ENCODE measurements at places on chromosomes 11 and 22.

DNA sequence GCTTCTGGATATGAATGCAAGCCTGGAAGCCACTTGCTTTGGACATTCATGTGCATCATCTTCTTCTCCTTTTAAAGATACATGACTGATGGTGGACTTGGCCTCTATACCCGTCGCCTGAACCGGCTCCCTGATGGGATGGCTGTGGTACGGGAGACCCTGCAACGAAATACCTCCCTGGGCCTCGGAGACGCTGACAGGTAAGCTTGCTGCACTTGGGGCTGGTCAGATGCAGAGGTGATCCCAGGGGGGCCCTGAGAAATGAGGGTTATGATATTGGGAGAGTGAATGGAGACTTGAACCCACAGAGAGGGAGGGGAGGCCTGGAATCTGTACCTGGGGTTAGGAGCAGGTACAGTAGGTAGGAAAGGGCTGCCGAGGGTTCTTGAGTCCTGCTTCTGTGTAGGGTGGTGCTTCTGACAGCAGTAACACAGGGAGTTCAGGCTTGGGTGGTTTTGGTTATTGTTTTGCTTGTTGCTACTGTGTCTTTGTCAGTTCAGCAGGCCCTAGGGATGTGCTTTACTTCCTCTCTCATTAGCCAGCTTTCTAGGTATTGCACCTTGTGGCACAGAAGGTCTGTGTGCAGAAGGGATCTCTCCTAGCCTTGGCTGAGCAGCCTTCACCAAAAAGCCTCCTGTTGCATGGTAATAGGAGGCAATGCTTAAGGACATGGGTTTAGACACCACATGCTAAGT lies 176.1 kb downstream of the DBX1 start:
- no peak overlapping the region for H3K4me3 ChIP-seq
- H3K36me3 ChIP-seq, result no peaks in the 10 kb centered on the region
- peak overlapping the region; percentile 69 for H3K27ac ChIP-seq
- peaks cover 7% of the 10 kb centered on the region for H3K4me1 ChIP-seq
- DNase-seq, result no peak
- no peaks in the 10 kb centered on the region for H3K27me3 ChIP-seq

- no peak overlapping the region for H3K27ac ChIP-seq
- H3K36me3 ChIP-seq, result no peaks in the 10 kb centered on the region
- no peaks in the 10 kb centered on the region for H3K27me3 ChIP-seq
- no peak overlapping the region for H3K4me3 ChIP-seq
Observed at GRCh38 chr22:40377931-40378330, 7.5 kb downstream of the SGSM3 start.

DNA sequence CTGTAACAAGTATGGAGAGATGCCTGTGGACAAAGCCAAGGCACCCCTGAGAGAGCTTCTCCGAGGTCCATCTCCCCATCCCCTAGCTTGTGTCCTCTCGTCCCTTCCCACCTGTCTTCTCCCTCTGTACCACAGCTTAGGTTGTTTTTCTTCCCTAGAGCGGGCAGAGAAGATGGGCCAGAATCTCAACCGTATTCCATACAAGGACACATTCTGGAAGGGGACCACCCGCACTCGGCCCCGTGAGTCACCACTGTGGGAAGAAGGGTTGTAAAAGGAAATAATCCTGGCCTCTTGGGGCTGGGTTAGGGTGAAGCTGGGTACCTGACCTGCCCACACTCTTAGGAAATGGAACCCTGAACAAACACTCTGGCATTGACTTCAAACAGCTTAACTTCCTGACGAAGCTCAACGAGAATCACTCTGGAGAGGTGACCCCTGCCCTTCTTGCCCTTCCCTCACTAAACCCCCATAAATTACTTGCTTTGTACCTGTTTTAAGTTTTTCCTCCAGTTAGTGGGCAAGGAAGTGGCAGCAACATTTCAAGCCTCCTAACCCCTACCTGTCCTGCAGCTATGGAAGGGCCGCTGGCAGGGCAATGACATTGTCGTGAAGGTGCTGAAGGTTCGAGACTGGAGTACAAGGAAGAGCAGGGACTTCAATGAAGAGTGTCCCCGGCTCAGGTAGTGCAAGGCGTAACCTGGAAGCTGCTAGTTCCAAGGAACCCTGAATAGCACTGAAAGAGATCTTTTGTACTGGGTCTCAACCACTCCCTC lies 3.1 kb downstream of the TAF10 start:
- H3K4me3 ChIP-seq, result no peak overlapping the region
- no peaks in the 10 kb centered on the region for H3K36me3 ChIP-seq
- peak; percentile 77 for DNase-seq
- H3K27me3 ChIP-seq, result no peaks in the 10 kb centered on the region
- peak overlapping the region; percentile 99 for H3K27ac ChIP-seq
- peaks cover 13% of the 10 kb centered on the region for H3K4me1 ChIP-seq

- no peak overlapping the region for H3K4me3 ChIP-seq
- H3K4me1 ChIP-seq, result peaks cover 5% of the 10 kb centered on the region
- H3K27ac ChIP-seq, result no peak overlapping the region
- no peak for DNase-seq
- no peaks in the 10 kb centered on the region for H3K36me3 ChIP-seq
- H3K27me3 ChIP-seq, result no peaks in the 10 kb centered on the region
Observed at GRCh38 chr11:130456286-130456685, 7.8 kb downstream of the ADAMTS15 start.

DNA sequence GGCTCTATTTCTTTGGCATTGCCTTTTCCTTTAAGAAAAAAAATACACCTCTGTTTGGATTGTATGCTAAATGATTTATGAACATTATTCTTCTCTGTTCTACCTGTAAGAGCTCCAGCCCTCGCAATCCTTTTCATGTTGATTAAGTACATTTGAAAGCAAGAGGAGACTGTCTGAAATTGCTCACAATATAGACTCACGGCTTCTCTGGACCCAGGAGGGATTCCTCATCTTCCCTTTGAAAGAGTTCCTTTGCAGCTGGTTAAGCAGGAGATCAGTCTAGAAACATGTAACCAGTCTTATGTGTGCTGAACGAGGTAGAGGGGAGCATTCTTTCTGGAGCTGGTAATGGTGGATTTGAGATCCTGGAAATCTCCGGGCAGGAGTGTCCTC lies 47.4 kb downstream of the PKNOX2 start:
- H3K27ac ChIP-seq, result no peak overlapping the region
- H3K36me3 ChIP-seq, result no peaks in the 10 kb centered on the region
- no peaks in the 10 kb centered on the region for H3K4me1 ChIP-seq
- DNase-seq, result no peak
- H3K27me3 ChIP-seq, result no peaks in the 10 kb centered on the region

GRCh38 chr11:82775736-82776346 lies 42.2 kb upstream of the FAM181B start:
- H3K27ac ChIP-seq, result no peak overlapping the region
- H3K4me3 ChIP-seq, result no peak overlapping the region
- no peaks in the 10 kb centered on the region for H3K36me3 ChIP-seq
- DNase-seq, result no peak
- no peaks in the 10 kb centered on the region for H3K27me3 ChIP-seq

DNA sequence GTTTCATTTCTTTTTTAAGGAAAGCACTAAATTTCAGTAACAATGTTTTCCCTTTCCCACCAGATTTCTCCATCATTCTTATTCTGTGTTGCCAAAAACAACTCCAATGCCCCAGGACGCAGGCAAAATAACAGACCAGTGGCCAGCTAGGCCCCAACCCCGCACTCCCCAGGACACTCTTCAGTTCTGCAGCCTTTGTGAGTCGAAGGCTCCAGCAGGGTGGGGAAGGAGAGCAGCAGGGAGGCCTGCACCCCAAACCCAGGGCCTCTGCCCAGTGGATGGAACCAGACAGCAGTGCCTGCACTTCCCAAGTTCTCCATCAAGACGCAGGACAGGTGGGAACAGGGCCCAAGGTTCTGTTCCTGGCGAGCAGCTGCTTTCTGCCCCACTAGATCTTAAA lies 34.4 kb downstream of the PPP2R1B start:
- no peak for DNase-seq
- H3K27me3 ChIP-seq, result no peaks in the 10 kb centered on the region
- H3K36me3 ChIP-seq, result no peaks in the 10 kb centered on the region
- peaks cover 18% of the 10 kb centered on the region for H3K4me1 ChIP-seq
- H3K27ac ChIP-seq, result peak overlapping the region; percentile 93
- no peak overlapping the region for H3K4me3 ChIP-seq

DNA sequence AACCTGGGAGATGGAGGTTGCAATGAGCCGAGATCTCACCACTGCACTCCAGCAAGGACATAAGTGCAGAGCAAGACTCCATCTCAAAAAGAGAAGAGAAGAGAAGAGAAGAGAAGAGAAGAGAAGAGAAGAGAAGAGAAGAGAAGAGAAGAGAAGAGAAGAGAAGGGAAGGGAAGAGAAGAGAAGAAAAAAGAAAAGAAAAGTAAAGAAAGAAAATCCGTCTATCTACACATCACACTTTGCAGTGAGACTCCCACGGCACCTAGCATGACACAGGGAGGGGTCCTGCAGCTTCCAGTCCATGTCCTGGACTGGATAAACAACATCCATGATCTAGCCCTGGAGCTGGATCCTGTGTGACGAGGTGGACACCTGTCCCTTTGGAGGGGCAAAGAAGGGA lies 4.0 kb upstream of the PPARA start:
- H3K27me3 ChIP-seq, result no peaks in the 10 kb centered on the region
- H3K4me1 ChIP-seq, result no peaks in the 10 kb centered on the region
- no peak for DNase-seq

DNA sequence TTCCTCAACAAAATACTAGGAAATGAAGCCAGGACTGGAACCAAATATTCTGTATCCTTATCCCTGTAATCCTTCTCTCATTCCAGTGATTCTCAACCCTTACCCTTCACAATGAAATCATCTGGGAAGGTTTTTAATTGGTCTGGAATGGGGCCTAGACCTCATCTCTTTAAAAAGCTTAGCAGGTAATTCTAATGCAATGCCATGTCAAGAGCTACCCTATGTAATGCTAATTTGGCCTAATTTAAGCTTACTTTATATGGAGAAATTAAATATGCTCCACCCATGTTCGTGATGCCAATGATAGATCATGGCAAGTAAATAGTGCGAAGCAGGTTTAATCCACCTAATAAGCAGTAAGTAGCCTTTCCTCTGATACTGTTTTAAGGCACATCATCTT lies 101.7 kb downstream of the SGSM3 start:
- no peak overlapping the region for H3K27ac ChIP-seq
- no peaks in the 10 kb centered on the region for H3K27me3 ChIP-seq
- H3K4me3 ChIP-seq, result no peak overlapping the region
- no peaks in the 10 kb centered on the region for H3K4me1 ChIP-seq
- H3K36me3 ChIP-seq, result no peaks in the 10 kb centered on the region

GRCh38 chr22:27867085-27867952 lies 51.7 kb downstream of the PITPNB start:
- H3K27ac ChIP-seq, result peak overlapping the region; percentile 96
- no peaks in the 10 kb centered on the region for H3K27me3 ChIP-seq
- DNase-seq, result no peak
- no peaks in the 10 kb centered on the region for H3K36me3 ChIP-seq
- H3K4me3 ChIP-seq, result no peak overlapping the region

DNA sequence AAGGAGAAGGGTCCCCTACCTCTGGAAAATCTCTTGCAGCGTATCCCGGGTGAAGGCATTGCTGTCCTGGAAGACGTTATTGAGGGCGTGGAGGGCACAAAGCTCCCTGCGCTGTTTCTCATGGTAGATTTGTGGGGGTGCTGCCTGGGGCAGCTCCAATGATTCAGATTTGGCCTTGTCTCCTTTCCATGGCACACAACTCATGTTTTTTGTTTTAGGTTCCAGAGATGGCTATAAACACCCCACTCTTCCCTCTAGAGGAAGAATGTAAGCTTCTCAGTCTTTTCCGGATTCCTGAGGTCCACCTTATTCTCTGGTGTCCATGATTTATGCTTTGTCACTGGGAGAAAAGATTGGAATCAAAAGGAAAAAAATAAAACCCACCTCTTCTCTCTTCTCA lies 959 bp downstream of the JOSD1 start:
- H3K4me1 ChIP-seq, result peaks cover 22% of the 10 kb centered on the region
- H3K36me3 ChIP-seq, result no peaks in the 10 kb centered on the region
- no peaks in the 10 kb centered on the region for H3K27me3 ChIP-seq
- peak overlapping the region; percentile 60 for H3K4me3 ChIP-seq
- no peak for DNase-seq

- no peaks in the 10 kb centered on the region for H3K36me3 ChIP-seq
- no peak overlapping the region for H3K4me3 ChIP-seq
- DNase-seq, result no peak
- H3K4me1 ChIP-seq, result no peaks in the 10 kb centered on the region
Observed at GRCh38 chr22:32991353-32992101, 66.7 kb downstream of the SYN3 start.

DNA sequence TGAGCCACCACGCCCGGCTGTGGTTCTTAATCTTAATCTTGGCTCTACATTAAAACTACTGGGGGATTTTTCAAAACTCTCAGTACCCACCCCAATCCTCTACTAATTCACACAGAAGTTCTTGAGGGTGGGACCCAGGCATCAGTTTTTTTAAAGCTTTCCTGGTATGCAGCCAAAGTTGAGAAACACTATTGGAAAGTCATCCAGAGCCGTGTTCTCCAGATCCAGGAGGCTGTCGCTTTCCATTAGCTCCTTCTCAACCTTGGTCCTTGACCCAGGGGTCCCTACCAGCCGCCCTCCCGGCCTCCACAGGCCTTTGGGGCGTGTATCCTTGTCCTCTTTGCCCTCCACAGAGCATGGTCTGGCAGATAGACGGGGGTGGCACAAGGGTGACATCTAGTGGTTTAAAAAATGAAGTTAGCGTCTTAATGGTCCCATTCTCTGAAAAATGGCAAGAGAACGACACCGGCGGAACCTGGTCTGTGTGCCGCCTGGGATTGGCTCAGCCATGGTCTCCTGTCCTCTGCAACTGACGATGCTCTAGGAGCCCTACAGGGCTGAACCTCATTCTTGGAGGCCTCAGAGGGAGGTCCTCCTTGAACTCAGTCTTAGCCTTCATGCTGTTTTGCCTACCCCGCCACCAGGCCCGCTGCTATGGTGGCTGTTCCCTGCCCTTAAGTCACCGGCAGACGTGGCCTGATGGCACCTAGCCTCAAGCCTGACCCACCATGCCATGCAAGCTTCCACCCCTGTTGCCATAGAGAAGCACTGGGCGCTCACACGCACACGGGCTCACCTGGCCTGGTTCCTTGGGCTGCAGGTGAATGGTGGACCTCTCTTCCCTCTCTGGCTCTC lies 152.0 kb upstream of the SYN3 start:
- no peaks in the 10 kb centered on the region for H3K4me1 ChIP-seq
- H3K27me3 ChIP-seq, result no peaks in the 10 kb centered on the region
- no peaks in the 10 kb centered on the region for H3K36me3 ChIP-seq
- no peak overlapping the region for H3K27ac ChIP-seq

DNA sequence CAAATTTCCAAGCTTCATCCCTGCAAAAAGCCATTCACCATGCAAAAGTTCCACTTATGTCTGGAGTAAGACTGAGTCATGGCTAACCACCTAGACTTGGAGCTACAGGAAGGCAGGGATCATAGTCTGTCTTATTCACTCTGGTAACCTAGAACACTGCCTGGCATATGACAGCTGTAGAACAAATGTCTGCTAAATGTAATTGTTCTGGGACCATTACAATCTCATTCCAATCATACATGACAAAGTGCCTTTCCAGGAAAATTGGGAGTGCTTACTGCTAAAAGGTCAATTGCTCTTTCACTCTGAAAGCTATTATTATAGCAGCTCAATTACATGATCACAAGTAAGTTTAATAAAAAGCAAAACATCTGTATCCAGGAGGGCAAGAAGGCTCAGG lies 99.1 kb upstream of the CHRM4 start:
- H3K4me3 ChIP-seq, result no peak overlapping the region
- no peaks in the 10 kb centered on the region for H3K36me3 ChIP-seq

All from uterus (tissue), 4 donors.